H1 (cell line): ENCODE measurements at places on chromosomes 4 and X. TPM values are rescaled to one million over a fixed set of nuclear protein-coding genes. Genes with fewer than 3 reads are reported as not detected.

- no peak for DNase-seq
Measured at GRCh38 chrX:18955676-18956075, 28.2 kb downstream of the PHKA2 start.

- no peak for DNase-seq
Measured at GRCh38 chr4:183395395-183395794, 49.0 kb upstream of the CDKN2AIP start.

DNA sequence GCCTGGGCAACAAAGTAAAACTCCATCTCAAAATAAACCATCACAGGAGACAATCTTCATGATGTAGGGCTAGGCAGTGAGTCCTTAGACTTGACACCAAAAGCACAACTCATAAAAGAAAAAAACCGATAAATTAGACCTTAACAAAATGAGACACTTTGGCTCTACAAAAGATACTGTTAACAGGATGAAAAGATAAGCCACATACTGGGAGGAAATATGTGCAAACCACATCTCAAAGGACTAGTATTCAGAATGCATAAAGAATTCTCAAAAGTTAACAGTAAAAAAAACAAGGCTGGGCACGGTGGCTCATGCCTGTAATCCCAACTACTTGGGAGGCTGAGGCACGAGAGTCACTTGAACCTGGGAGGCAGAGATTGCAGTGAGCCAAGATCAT lies 13.2 kb downstream of the EFHC2 start:
- DNase-seq, result no peak

DNA sequence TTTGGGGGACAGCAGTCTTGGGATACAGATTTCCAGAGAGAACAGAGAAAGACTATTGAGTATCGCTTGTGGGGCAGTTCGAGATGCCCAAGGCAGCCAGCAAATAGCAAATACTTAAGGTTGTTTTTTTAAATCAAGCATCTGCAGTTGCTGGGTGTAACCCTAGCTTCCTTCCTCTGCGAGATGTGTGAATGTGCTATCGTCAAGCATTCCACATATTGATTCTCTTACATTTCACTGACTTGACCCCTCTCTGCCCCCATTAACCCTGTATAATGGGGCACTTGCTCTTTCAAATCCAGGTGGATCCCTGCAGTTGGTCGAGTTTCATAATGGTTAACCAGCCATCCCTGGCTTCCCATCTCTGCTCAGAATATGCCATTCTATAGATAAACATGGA lies 23.5 kb downstream of the KCNE5 start:
- no peak for DNase-seq

GRCh38 chr4:55830716-55831115 lies 11.1 kb downstream of the EXOC1L start:
- no peak for DNase-seq

- no peak for DNase-seq
Measured at GRCh38 chr4:127347936-127348335, 284.8 kb upstream of the INTU start.

GRCh38 chrX:13755254-13755653 lies 20.7 kb downstream of the OFD1 start:
- DNase-seq, result no peak

CXCL10 gene
- not detected in 2 replicates for total RNA-seq

RRH gene
- not detected in 2 replicates for total RNA-seq

ATP2B3 gene
- 0.15 and 0.19 TPM in 2 replicates for total RNA-seq
